NCI-H524 treated with DMSO at 0.1 percent for 48 hours (cell line): ENCODE measurements at places on chromosomes 6 and 20.

- DNase-seq: no peak
Observed at GRCh38 chr6:122749451-122750050, 30.0 kb upstream of the FABP7 start.

DNA sequence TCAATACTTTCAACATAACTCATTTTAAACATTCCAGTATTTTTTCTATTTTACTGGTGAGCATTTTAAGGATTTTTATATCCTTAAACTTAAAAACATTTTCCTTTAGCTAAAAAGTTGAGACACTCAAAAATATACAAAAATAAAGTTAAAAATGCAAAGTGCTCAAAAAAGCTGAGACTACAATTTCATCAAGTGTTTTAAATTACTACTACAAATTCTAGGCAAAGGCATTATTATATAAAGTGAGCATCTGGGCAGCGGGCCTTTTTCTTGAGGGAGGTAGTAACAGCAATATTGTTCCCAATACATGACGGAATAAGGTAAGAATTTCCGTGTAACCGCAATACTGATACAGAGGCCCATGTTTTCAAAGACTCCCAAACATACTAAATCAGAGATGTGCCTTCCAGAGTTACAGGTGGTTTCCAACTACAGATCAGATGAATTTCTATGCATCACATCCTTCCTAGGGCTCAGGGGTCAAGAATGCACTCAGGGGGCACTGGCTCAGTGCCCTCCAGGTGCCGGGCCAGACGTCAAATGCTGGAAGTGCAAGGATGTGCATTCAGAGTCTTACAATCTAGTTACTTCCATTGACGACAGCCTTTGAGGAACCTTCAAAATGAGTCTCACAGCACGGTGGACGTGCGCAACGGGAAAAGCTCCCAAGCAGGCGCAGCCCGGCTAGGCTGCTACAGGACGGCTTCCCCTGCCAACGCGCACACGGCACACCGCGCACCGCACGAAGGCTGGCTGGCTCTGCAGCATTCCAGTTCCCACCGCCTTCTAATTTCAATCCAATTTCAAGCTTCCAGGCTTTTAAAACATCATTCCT lies 1.7 kb downstream of the PHF10 start:
- no peak for DNase-seq

DNA sequence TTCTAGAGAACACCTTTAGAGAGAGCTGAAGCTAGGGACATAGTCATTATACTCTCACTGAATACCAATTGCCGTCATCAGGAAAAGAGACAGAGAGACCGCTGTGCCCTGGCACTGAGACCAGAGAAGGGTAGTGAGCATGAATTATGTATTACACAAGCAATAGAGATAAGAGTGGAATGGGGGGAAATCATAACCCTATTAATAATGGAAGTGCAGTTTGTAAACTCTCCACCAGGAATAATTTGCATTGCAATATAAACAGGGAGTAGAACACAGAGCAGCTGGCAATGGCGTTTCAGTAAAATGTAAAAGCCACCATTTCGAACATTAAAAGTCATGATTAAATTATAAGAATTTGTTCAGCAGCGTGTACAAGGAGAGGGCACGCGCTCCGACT lies 244.5 kb downstream of the MAFB start:
- no peak for DNase-seq

DNA sequence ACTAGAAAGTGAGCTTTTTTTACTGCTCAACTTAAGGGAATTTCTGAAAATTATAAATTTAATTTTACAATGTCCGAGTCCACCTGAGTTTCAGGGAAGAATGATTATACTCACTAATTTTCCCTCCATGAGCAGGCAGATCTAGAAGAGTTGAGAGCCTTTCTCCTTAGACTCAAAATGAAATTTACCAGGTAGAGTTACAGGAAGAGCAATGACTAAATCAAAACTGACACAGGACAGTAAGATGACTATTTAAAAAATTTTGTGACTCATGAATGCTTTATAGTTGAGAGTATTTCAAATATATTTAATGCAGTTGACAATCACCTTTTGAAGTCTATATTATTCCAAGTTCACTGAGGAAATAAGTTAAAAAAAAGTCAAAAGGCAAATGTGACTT lies 198.1 kb upstream of the NRSN1 start:
- DNase-seq: no peak

GRCh38 chr6:167829513-167829912 lies 2.8 kb downstream of the AFDN start:
- no peak for DNase-seq

DNA sequence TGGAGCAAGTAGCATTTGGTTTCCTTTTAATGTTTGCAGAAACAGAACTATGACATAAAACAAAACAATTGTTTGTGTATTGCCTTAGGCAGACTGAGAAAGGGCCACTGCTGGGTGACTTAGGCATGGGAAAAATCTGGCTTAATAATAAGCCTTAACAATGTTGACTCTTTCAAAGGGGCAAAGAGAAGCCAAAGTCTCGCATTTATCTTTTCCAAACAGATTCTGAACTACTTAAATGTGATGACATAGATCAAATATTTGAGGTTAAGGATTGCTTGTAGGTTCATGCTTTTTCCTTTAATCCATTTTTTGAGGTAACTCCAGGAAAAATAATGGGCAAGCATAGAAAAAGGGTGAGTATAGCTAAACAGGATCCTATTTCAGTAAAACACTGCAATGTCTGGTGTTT lies 39.6 kb downstream of the ADAT2 start:
- no peak for DNase-seq

GRCh38 chr20:2473516-2473915 lies 2.9 kb upstream of the SNRPB start:
- no peak for DNase-seq

DNA sequence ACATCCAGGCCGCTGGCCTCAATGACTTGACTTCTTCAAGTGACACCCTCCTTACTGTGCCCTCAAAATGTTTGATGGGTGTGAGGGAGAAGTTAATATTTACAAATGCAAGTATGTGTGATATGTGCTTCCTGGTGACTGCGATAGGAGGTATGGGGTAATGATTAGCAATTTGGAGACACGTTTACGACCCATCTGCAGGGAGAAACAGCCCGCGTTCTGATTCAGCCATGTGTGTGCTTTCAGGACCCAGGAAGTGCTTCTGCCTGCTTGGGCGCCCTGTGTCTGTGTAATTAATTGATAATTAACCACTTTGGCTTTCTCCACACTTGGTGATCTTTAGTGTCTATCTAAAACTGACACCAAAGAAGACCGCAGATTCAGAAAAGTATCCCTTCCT lies 25.0 kb downstream of the SIRPA start:
- DNase-seq: no peak

GRCh38 chr20:62315773-62316172 lies 13.0 kb downstream of the ADRM1 start:
- no peak for DNase-seq

DNA sequence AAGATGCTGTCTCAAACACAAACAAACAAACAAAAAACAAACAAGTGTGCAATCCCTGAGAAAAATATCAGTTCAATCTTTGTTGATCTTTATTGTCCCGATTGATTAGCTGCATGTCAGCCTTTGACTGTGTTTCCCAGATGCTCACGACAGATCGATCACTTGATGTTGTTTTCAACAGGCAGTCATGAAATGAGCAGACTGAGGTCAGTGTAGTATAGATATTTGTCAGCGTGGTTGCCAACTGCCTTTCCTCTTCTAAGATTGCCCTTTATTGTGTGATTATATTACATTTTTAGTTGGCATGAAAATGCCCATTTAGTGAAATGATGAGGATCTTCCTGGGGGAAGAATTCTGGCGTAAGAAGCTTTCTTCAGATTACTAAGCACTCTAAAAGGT lies 25.6 kb downstream of the UTRN start:
- no peak for DNase-seq

- DNase-seq: no peak
Observed at GRCh38 chr6:44787254-44787834, 399.8 kb downstream of the CDC5L start.

DNA sequence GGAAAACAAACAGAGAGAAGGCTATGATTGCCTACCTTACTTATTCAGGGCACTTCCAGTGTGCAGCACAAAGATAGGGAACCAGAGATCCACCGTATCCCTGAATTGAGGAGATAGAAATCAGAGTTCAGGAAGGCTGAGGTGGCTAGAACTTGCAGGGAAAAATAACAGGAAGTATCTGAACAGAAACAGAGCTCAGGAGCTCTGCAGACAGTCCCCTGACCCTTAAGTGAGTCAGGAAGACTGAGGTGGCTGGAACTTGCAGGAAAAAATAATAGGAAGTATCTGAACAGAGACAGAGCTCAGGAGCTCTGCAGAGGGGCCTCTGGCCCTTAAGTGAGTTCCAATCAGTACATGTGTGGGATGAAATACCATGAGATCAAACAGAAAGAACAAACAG lies 65.4 kb downstream of the RPRD1B start:
- DNase-seq: no peak

GRCh38 chr6:35013701-35014100 lies 124.6 kb downstream of the ANKS1A start:
- no peak for DNase-seq

DNA sequence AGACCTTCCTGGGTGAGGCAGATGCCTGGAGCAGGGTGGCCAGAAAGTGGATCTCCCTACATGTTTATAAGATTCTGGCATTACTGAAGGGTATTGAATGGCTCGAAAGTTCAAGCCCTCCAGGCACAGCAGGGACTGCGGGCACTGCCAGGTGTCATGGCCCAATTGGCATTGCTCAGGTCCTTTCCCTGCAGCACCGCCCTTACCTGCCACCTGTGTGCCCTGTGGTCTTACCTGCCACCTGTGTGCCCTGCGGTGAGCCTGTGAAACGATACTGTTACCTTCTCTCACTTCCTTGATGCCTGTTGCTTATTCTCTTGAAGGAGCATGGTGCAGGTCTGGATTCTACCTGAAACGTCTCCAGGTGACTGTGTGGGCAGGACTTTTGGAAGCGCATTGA lies 32.2 kb downstream of the SMOC2 start:
- DNase-seq: no peak

- no peak for DNase-seq
Observed at GRCh38 chr20:9402546-9402945, 111.8 kb upstream of the LAMP5 start.

GRCh38 chr6:88482465-88482864 lies 316.3 kb upstream of the CNR1 start:
- DNase-seq: no peak

DNA sequence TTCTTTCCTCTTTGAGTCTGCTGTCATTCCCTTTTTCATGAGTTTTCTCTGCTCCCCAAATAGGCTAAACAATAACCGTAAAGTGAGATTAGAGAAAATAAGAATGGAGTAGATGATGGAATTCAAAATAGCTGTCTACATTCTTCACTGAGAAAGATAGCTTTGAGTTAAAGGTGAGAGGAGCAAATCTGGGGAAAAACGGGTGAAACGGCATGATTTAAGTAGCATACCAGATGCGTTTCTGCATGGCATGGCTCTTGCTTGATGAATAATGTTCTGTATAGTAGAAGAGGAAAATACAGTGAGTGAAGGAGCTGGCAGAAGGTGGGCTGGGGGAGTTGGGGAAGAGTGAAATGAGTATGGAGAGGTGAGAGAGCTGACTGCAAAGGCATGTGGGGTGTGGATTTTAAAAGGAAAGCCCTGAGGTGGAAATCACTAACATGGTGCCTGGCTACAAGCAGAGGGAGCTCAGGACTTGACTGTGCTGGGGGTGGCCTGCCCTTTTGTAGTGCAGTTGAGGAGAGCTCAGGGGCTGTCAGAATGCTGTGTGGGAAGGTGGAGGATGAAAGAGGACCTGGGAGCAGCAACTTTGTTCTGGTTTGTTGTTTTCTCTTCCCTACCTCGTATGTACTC lies 8.8 kb downstream of the BICRAL start:
- no peak for DNase-seq

GRCh38 chr6:100518588-100518987 lies 53.9 kb upstream of the SIM1 start:
- no peak for DNase-seq

GRCh38 chr6:36643977-36644376 lies 34.5 kb upstream of the CDKN1A start:
- DNase-seq: no peak

DNA sequence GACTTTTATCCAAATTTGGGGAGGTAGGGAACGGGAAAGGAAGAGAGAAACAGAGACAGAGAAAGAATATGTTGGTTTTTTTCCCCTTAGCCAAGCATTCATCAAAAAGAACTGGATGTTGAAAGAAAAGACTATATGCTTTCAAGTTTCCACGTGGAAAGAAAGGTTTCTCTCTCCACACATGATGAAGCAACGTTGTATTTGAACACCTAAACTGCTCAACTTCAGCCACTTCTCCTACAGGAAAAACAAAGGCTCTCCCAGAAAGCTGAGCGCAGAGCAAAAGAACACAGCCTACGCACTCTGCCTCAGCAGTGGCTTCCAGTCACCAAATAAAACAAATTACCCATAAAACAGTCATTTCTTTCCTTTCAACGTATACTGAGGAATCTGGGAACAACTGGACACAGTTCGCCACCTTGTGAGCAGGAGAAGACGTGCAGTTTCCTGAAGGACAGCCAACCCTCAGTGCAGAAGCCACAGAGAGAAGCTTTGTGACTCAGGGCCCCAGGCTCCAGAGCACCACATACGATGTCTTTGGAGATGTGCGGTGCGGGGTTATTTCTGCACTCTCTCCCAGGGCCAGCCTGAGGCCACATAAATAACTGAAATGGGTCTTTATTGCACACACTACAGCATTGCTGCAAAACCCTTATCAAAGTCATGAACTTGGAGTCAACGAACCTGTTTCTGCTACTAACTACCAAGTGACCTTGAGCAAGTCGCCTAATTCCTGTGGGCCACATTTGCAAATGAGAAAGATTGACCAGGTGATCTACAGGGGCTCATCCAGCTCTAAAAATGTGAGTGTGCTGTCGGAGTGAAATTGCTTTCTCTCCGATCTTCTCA lies 10.1 kb downstream of the IL17F start:
- DNase-seq: no peak

DNA sequence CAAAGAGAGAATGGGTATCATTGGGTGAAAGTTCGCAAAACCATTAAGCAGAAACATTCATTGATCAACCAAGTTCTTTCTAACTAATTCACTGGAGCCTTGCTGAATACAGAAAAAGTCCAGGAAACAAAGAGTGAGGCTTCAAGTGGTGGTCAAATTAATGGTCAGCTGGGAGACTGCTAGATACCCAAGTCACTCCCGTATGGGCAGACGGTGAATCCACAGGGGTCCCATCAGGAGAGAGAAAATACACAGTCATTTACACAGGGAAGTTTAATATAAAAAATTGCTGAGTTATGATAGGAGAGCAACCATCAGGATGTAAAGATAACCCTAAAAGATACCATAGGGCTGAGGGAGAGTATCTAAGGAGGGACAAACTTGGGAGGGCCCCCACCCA lies 198.7 kb upstream of the DTNBP1 start:
- DNase-seq: no peak

- no peak for DNase-seq
Observed at GRCh38 chr6:20918868-20919267, 384.6 kb downstream of the CDKAL1 start.
